Substantia nigra (tissue), 51 donors: ENCODE measurements at places on chromosomes 2 and 18.

DNA sequence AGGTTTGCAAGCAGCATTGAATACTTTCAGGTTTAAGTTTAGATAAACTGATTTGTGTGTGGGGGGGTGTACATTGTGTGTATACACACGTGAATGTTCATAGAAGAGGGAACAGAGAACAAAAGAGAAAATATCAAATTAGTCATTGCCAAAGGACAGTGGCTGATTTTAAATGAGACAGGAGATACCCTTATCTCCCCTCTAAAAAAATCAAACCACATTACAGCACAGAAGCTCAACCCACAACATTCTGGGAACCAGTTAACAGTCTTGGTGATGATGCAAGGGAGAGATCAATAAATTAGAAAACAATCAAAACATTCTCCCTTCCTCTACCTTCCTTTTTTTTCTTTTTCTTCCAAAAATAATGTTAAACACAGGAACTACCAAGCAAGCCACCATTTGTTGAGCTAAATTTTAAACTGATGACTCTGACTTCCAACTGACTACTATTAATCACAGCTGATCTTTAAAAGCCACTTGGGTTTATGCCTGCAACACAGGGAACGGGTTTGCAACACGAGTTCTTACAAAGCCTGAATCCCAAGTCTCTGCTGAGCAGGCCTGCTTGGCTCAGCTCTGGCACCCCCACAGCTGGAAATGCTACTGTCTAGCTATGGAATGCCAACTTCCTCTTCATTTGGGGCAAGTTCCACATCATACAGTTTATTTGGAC is 119.2 kb upstream of the ACVR1C start:
- no peak for DNase-seq

DNA sequence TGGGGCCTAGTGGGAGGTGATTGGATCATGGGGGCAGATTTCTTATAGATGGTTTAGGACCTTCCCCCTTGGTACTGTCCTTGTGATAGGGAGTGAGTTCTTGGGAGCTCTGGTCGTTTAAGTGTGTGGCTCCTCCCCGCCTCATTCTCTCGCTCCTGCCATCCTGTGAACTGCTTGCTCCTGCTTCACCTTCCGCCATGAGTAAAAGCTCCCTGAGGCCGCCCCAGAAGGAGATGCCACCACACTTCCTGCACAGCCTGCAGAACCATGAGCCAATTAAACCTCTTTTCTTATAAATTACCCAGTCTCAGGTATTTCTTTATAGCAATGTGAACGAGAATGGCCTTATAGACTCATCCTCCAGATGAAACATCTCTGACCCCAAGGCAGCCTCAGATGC is 101.5 kb downstream of the KCNF1 start:
- no peak for DNase-seq

DNA sequence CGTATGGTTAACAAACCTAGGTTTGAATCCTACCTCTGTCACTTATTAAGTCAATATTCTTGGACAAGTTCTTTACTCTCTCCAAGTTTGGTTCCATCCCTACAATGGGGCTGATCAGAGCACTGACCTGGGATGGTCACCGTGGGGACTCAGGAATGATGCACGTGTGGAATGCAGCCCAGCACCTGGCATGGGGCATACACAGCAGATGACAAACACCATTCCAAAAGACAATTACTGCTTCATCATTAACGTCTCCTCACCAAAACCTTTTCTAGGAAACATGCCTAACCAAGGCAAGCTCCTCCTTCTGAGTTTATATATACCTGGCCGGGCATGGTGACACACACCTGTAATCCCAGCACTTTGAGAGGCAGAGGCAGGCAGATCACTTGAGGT is 532.9 kb upstream of the ID2 start:
- no peak for DNase-seq

DNA sequence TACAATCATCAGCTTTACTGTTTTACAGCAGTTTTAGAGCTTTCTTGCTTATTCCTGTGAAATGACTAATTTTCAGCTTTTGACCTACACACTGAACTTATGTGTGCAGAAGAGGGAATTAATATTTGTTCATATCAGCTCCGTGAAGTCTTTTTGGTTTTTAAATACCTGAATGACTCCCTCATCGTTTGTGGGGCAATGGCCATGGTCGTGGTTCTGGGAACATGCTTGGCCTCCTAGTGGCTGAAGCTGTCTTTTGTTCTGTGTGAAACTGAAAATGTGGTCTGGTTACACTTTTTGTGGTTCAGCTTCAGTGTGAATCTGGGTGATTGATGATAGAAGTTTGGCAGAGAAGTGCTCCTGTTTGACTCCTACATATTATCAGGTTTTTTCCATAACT is 408.1 kb downstream of the THSD7B start:
- DNase-seq: no peak

- DNase-seq: no peak
Observed at GRCh38 chr18:4207383-4207985, 247.6 kb downstream of the DLGAP1 start.

DNA sequence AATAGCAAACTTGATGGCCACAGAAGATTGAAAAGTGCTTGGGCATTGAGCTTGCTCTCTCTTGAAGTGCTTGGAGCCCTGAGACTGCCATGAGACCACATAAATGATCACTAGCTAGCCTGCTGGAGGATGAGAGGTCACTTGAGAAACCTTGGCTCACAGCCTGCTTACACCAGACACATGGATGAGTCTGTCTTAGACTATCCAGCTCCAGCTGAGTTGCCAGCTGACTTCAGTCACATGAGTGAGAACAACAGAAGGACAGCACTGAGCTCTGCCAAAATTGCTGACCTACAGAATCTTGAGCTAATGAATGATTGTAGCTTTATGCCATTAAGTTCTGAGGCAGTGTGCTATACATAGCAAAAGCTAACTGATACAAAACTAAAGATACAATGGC is 18.1 kb downstream of the NABP1 start:
- DNase-seq: no peak

GRCh38 chr2:74792282-74792681 is 41.6 kb upstream of the HK2 start:
- DNase-seq: no peak

DNA sequence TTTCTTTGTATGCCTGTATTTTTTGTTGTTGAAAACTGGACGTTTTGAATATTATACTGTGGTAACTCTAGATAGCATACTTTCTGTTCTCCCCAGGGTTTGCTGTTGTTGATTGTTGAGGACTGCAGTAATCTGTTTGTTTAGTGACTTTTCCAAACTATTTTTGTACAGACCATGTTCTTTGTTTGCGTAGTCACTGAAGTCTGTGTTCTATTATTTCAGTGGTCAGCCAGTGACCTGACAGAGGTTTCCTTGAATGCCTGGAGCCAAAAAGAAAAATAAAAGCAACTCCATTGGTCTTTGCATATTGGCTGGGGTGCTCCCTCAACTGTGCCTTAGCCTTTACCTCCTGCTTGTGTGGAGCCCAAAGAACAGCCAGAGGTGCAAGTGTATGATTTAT is 42.7 kb upstream of the PHLPP1 start:
- DNase-seq: no peak

GRCh38 chr2:6326958-6327357 is 538.7 kb downstream of the CMPK2 start:
- no peak for DNase-seq

DNA sequence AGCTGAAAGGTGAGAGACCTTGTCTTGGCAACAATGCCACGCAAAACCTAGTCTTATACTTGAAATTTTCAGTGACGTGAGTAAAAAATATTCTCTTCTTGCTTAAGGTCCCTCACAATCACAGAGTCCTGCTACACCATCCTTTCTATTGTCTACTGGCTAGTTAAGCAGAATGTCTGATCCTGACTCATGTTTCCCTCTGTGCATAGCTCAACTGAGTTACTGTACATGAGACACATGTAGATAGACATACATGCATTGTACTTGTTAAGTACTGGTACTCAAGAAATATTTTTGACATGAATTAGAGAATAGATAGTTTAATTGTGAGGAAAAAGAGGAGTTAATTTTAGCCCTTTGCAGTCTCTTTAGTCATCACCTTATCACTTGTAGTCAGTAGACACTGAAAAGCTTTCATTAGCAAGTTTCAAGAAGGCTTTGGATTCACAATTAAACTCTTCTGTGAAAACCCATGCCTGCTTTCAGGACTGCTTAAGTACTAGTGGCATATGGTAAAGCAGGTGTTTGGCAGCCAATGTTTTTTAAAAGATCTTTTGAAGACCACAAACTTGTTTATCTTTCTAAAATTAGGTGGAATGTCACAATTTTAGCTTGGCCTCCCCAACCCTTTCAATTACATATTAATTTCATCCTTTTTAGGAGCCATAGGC is 158.7 kb upstream of the CCDC150 start:
- DNase-seq: no peak

DNA sequence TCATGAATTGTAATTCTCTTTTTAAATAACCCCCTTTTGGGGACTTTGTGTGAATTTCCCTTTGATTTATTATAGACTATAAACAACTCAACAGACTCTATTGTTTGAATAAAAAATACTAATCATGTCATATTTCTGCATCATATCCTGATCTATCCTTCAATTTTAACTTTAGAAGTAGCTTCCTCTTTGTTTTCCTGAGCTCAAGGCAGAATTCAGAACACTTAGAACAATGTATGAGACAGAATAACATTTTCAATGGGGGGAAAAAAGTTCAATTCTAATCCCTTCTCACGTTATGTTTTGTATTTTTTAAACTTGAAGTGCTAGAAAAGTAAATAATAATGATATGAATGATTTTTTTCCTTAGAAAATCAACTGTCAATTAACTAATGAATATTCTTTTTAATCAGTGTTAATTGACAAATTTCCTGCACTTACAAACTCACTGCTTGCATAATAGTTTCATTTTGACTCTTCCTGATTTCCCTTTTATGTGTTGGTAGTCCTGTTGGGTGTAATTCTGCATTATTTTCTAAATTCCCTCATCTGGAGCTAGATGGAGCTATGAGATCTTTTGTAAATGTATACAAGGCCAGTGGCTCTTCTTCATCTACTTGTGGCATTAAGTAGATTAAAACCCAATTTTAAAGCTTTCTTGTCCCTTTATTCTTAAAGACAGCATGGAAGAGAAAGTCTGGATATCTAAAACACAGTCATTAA is 326.1 kb downstream of the PARD3B start:
- DNase-seq: no peak

- no peak for DNase-seq
Observed at GRCh38 chr18:5943514-5943913, 48.2 kb upstream of the TMEM200C start.

DNA sequence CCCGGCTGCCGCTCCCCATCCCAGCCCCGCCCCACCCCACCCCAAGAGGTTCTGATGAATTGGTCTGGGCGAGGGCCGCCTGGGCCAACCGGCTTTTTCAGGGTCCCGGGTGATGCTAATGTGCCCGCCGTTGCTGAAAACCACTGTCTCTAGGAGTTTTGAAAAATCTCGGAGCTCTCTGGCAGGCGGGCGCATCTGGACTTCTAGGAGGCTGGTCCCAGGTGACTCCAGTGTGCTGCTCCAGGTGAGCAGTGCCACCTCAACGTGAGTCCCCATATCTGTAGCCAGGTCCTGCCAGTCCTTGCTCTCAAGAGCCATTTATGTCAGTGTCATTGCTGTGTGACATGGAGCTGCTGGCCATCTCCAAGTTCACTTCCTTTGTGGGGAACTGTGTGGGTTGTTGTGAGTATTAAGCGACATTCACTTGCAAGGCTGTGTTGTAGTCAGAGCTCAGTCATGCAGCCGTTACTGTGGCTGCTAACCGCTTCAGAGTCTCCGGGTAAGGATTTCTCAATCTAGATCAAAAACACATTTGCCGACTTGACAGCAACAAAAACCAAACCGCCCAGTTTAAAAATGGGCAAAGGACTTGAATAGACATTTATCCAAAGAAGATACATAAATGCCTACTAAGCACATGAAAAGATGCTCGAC is at the start of gene RFX8:
RFX8 (minus strand) TSS at position 382 of the 654 bp plus-strand sequence. CDS start 8,264 bp downstream, outside the sequence.
- no peak for DNase-seq

DNA sequence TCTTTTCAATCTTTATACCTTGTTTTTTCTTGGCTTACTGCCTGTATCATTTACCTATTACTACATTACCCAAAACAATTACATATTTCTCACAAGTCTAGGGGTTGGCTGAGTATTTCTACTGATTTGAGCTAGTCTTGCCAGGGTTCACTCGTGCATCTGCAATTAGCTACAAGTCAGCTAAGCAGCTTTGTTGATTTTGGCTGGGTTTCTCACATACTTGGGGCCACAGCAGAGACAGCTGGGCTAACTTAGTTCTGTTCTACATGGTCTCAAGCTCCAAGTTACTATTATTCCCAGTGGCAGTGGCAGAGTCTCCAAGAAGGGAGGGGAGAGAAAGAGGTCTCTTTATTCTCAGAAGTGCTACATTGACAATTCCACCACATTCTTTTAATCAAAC is 54.7 kb upstream of the SP5 start:
- DNase-seq: no peak

DNA sequence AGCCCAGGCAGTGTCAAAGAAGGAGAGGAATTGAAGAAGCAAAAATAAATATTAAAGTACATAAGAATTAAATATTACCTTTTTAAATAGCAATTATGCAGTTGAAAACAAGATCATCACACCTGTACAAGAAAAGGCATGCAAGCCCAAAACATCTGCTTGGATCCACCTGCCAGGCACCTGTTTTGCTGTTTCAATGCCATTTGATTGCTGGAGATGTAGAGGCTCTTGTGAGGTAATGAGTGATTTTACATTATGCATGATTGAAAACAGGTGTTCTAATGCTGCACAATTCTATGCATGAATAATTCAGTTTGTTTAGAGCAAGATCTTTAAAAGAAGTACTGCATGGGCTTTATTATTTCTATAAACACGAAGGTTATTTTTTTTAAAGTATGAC is 700.6 kb upstream of the ZEB2 start:
- DNase-seq: no peak

DNA sequence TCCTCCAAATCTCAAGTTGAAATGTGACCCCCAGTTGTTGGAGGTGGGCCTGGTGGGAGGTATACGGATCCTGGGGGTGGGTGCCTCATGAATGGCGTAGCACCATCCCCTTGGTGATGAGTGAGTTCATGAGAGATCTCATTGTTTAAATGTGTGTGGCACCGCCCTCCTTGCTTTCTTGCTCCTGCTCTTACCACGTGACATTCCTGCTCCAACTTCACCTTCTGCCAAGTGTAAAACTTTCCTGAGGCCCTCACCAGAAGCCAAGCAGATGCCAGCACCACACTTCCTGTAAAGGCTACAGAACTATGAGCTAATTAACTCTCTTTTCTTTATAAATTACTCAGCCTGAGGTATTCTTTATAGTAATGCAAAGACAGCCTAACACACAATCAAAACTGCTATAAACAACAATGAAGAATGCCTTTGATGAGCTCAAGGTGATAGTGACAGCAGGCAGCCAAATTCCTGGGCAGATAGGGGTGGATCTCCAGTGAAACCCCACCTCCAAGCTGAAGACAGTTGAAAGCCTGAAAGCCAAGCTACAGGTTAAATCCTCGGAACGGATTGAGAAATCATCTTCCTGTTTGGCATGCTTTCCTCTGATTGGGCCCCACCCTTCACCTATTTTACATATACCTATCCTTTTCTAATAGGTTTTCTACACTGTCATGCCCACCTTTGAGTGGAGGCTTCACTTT is 26.9 kb downstream of the MCEE start:
- DNase-seq: no peak
